ENCODE measurements at places on chromosomes 5 and 9.

DNA sequence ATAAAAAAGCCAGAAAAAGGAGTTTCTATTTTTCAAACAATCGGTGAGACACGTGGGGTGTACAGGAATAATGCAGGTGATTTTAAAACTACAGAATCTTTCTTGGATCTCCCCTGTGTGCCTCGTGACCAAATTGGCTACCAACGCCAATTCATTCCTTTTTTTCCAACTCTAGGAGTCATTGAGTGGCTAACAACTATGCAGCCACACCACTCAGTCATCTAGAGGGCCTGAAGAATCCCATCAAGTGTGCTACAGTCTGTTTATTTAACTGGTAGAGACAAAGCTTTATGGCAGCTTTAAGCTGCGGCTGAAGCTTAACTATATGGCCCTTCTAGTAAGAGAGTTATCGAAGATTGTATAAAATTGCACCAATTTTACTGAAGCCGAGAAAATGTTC, 113.1 kb upstream of the NIPBL start:
- no peak for DNase-seq

GRCh38 chr5:136768457-136768856, 403.1 kb upstream of the TRPC7 start:
- no peak for DNase-seq

DNA sequence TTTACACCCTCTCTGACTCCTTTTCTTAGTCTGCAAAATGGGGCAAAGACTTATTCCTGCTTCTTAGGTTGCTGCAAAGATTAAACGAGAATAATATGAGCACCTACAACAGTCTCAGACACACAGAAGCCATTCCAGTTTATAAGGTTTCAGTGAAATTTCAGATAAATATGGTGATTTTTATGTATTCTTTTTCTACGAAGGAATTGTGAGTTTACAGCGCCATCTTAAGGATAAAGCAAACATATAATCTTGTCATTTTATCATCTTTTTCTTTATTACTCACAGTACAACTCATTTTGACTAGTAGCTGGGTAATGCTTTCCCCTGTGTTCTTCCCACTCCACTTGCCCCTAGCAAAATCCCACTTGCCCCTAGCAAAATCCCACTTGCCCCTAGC, 29.2 kb upstream of the SMC5 start:
- DNase-seq, result peak; percentile 64

GRCh38 chr5:179273441-179274145, 71.7 kb downstream of the ADAMTS2 start:
- DNase-seq, result no peak

DNA sequence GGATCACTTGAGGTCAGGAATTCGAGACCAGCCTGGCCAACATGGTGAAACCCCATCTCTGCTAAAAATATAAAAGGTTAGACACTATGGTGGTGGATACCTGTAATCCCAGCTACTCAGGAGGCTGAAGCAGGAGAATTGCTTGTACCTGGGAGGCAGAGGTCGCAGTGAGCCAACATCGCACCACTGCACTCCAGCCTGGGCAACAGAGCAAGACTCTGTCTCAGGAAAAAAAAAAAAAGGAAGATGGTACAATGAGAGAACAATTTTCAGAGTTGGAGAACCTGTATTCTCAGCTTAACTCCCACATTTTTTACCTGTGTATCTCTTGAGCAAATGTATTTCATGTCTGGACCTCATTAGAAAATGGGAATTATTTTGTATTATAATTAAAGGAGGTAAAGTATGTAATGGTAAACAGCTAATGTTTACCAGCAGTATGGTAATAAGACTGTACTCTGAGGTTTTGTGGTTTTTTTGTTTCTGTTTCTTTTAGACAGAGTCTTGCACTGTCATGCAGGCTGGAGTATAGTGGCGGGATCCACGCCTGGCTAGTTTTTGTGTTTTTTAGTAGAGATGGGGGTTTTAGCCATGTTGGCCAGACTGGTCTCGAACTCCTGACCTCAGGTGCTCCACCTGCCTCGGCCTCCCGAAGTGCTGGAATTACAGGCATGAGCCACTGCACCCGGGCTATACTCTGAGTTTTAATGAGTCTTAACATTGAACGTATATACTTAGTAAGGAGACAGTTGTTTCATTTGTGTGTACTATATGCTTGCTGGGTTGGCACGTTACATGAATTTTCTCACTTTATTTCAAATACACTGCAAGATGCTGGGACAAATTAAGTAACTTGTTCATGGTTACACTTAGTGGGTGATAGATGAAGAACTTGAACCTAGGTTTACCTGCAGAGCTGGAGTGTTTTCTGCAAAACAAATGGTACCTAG, 16.2 kb downstream of the UHRF2 start:
- DNase-seq, result no peak

GRCh38 chr9:131080589-131080988, 15.7 kb upstream of the AIF1L start:
- DNase-seq, result no peak

- DNase-seq, result no peak
Observed at GRCh38 chr5:96816411-96816939, 8.7 kb upstream of the ERAP1 start.

- DNase-seq, result peak; percentile 65
Observed at GRCh38 chr5:68456756-68457217, 241.2 kb downstream of the PIK3R1 start.

DNA sequence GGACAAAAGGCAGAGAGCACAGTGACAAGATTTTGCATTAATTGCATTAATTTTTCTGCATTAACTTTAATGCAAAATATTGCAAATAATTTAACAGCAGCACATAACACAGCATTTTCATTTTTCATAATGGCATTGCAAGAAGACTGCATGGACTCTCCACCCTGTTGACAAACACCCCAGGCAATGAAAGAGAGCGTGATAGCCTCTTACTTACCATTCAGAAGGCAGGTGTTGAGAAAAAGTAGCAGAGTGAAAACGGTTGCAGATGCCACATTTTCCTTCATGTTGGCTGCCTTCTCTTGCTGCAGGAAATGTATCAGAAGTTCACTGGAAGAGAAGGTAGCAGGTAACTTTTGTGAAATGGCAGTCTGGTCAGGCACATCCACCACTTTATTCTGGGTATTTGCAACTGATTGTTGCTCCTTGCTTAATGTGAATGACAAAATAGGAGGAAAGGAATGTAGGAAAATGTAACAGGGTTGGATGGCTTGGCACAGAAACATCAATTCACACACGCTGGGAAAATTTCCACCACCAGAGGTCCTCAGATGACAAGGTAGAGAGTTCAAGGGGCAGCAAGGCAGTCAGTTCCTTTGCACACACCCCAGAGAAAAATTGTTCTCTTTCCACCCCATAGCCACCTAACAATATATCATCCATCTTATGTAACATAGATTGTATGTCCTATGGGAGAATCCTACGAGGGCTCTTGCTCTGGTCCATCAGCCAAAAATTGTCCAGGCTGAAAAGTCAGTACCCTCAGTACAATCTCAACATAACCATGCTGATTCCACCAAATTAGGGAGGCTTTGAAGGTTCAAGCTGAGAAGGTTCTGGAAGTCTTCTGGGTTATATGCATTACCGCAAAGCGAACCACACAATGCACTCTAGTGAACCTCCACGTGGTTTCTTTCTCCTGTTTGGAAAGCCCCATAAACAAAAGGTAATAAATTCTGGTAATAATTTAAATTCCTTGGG, 41.9 kb upstream of the AGXT2 start:
- peak; percentile 81 for DNase-seq

DNA sequence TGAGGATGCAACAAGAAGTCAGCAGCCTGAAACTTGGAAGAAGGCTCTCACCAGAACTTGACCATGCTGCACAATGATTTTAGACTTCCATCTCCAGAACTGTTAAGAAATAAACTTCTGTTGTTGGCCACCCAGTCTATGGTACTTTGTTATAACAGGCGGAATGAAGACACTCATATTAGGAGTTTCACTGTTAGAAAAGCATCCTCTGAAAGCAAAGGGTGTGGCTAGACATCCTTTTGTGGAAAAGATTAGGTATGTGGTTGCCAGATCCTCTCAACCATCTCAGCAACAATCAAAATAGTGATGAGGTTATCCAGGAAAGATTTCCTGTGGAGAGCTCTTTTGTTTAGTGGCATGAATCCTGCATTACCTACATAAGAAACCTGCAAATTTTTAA, 20.7 kb downstream of the ITGA2 start:
- DNase-seq, result no peak

- peak; percentile 20 for DNase-seq
Observed at GRCh38 chr5:16536246-16536645, 70.6 kb upstream of the ZNF622 start.

DNA sequence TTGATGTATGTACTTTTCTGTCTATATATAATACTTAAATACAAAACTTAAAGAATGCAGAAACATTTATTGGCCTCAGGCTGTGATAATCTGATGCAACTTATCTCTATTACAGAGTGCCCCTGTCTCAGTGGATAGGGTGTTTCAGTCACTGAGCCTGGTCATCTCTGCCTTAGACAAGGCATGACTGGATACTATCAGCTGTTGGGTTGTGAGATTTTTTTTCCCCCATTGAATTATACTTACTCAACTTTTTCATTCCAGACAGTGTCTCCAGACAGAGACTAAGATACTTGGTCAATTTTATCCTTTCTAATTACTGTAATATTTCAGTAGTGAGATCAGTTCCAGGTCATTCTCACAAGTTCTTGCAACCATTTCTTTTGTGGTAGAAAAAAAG, 26.7 kb downstream of the XRCC4 start:
- DNase-seq, result no peak

- no peak for DNase-seq
Observed at GRCh38 chr9:107982745-107983144, 493.2 kb upstream of the KLF4 start.

GRCh38 chr5:64612344-64612961, 77.8 kb upstream of the SHISAL2B start:
- peak; percentile 84 for DNase-seq
